ENCODE measurements at places on chromosomes 11 and 22. TPM values are rescaled to one million over a fixed set of nuclear protein-coding genes. Genes with fewer than 3 reads are reported as not detected.

The KDM4E gene
- total RNA-seq, result not detected

The MS4A3 gene
- total RNA-seq, result not detected

GRCh38 chr11:12922980-12923507 is 86.1 kb upstream of the RASSF10 start:
- H3K27ac ChIP-seq, result no peak overlapping the region
- peaks cover 5% of the 10 kb centered on the region for H3K36me3 ChIP-seq
- H3K27me3 ChIP-seq, result no peaks in the 10 kb centered on the region

DNA sequence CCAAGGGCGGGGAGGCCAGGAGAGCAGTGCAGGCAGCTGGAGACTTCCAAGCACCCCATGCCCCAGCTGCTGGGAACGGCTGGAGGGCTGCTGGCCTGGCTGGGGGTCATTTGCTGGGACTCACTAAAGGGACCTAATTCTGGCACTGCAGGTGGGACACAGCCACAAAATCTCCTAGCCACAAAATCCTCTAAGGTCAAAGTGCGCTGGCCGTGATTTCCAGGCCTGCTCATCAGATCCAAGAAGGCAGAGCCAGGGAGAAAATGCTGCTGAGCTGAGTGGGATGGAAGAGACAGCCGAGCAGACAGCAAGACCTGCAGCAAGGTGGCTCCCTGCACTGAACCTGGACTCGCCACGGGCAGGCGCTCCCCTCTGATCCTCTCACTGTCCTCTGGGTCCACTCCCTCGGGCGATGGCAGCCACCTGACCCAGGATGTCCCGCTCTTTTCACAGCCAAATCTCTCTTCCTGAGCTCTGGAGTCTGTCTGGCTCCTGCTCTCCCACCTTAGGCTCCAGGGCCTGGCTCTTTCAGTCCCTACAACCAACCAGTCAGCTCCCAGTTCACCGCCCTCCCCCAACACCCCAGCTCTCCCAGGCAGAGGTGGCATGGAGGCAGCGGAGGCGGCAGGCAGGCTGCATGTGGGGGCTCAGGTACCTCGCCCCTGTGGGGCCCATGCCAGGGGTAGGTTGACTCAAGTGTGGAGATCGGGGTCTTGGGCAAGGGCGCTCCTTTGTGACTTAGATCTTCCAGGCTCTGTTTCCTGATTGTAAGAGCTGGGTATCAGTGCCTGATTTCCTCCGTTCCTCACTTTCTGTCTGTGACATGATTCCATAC is 14.5 kb downstream of the OVOL1 start:
- H3K27ac ChIP-seq, result no peak overlapping the region
- no peaks in the 10 kb centered on the region for H3K36me3 ChIP-seq
- no peak overlapping the region for H3K4me3 ChIP-seq
- no peak for DNase-seq

DNA sequence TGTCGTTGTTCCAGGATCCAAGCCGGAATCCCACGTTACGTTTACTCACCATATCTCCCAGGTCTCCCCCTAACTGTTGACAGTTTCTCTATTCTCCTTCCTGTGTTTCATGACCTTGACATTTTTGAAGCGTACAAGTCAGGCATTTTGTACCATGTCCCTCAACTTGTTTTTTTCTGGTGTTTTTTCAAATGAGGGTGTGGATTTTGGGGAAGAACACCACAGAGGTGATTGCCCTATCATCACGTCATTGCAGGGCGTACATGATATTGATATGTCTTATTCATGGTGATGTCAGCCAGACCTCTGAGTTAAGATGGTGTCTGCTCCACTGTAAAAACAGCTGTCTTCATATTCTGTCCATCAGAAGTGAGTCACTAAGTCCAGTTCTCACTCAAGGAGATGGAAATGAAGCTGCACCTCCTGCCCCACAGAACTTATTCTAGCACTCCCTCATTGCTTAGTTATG is 28.3 kb upstream of the SOX10 start:
- H3K36me3 ChIP-seq, result no peaks in the 10 kb centered on the region
- peaks cover 4% of the 10 kb centered on the region for H3K4me1 ChIP-seq
- DNase-seq, result peak; percentile 67
- no peak overlapping the region for H3K4me3 ChIP-seq
- no peak overlapping the region for H3K27ac ChIP-seq

Data from fibroblast of lung (primary cell).